Activated CD8-positive, alpha-beta memory T cell treated with anti-CD3 and anti-CD28 coated beads for 1 hour (primary cell): ENCODE measurements at places on chromosomes 11 and 22.

GRCh38 chr11:118649941-118650340 is 29.5 kb downstream of the TREH start:
- DNase-seq = no peak

- no peak for DNase-seq
Measured at GRCh38 chr11:43922744-43923405, 19.6 kb upstream of the C11orf96 start.

GRCh38 chr11:68469642-68470041 is 9.1 kb downstream of the PPP6R3 start:
- no peak for DNase-seq

GRCh38 chr11:67113231-67113721 is 5.8 kb upstream of the KDM2A start:
- DNase-seq = no peak

- DNase-seq = no peak
Measured at GRCh38 chr22:46491946-46492345, 45.5 kb downstream of the CELSR1 start.

DNA sequence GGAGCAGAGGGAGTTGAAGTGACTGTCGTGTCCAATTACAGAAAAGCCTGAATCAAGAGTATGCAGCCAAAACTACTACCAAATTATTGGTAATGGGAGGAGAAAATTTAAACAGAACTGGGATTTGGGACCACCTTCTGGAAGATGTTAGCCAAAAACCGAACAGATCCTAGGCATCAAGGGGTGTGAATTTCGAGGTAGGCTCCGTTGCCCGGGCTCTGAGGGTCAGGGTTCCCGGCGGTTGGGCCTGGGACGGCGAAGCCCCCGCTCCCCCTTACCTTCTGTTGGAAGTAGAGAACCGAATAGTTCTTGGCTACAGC is 313 bp downstream of the PRCP start:
- no peak for DNase-seq

DNA sequence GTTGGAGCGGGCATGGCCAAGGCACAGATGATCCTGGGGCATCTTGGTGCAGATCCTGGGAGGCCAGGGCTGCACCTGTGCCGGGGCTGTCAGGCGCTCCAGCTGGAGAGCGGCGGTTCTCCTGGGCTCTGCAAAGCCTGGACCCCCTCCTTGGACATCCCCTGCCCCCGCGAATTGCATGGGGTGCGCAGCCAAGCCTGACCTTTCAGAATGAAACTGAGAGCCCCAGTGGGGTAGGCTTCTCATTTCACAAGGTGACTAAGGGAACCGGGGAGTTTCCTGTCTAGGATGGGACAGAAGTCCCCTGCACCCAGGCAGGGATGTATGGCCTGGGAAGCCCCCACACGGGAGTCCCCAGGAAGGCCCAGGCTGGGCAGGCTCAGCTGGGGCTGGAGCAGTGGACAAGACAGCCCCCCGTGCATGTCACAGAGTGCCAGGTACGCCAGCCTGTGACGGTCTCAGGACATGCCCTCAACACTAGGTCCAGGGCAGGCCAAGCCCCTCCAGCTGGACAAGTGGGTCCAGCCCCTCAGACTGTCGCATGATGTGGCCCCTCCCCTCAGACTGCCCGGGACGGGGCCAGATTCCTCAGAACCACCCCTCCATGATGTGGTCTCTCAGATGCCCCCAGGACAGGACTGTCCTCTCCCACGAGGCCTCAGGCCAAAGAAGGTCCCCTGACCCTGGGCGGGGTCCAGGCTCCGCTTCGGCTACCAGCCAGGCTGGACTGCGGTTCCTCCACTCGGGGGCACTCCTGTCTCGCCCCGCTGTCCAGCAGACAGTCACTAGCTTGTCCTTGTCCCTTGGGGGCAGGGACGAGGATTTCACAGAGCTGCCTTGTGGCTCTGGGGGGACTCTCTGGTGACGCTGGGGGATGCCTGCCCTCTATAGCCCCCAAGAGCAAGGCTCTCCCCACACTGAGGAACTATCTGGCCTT is 2.3 kb downstream of the LSP1 start:
- no peak for DNase-seq

DNA sequence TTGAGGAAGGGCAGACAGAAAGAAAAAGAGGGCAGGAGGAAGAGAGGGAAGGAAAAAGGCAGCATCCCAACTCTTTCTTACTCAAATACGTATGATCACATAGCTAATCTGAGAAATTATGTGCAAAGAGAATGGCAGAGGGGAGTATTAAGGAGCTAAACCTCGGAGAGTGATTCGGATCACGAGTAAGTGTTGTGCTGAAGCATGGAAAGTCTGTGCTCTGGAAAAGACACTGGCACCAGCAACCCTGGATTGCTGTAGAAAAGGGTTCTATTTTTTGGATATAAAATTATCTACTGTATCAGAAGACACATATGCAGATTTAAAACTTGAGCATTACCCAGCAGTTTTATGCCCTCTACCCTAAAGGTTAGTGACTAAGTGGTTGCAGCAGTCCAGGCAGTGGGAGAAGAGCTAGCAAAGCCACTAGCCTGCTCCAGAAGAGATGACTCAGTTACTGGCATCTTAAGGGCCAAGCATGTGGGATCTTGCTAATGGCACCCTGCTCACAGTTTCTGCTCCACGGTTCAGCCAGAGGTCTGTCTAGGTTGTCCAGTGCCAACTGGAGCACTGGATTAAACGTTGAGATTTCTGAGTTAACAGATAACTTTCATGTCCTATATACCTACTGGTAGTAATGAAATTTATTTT is 151.7 kb downstream of the SWAP70 start:
- DNase-seq = no peak

DNA sequence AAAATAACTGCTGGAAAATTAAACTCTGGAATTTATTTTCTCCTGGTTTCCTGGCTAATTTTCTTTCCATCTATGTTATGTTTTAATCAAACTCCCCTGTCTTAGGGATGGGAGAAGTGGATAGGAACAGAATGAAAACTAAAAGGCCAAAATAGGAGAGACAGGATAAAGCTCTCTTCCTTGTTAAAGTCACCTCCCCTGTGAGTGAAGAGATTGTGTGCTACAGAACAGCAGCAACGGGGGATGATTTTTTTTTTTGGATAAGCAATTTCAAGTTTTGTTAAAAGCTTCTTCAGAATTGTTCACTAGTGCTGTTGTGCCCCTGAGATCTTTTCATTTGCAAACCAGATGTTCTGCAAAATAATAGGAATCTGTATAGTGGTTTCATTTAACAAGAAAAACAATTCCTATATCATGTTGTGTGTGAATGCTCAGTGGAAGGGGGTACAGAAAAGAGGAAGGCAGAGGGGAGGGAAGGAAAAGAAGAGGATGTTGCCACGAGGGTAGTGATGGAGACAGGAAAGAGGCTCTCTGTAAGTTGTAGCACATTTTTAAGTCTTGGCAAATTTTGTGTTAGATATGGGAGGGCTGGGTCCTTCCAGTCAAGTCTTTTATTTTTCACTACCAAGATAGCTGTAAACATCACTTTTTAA is 301.2 kb downstream of the CADM1 start:
- no peak for DNase-seq

GRCh38 chr11:48054994-48055291 is 74.6 kb downstream of the PTPRJ start:
- DNase-seq = no peak

GRCh38 chr11:29328961-29329441 is 687.8 kb downstream of the KCNA4 start:
- DNase-seq = no peak

DNA sequence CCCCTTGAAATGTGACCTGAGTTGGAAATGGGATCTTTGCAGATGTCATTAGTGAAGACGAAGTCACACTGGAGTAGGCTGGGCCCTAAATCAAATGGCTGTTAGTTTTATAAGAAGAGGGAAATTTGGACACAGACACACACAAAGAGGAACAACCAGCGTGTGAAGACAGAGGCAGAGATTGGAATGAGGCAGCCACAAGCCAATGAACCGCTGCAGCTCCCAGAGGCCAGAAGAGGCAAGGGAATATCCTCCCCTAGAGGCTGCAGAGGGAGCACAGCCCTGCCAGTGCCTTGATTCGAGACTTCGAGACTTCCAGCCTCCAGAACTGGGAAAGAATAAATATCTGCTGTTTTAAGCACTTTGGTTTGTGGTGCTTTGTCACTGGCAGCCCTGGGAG is 484.5 kb downstream of the MN1 start:
- no peak for DNase-seq

DNA sequence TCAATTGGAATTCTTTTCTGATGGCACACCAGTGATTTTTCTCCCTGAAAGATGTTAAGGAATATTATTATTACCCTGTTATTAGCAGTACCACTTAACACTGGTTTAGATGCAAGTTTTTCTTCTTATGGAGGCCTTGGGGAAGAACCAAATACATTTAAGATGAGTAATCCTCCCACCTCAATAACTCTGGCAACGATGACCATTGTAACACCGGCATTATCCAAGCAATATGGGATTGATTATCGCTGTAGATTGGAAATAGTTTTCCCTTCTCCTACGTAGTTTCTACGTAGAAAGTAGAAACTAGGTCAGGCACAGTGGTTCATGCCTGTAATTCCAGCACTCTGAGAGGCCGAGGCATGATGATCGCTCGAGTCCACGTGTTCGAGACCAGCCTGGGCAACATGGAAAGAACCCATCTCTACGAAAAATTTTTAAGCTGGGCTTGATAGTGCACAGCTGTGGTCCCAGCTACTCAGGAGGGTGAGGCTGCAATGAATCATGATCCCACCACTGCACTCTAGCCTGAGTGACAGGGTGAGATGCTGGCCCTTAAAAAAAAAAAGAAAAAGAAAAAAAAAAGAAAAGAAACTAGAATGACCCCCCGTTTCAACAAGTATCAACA is 45.5 kb downstream of the PACSIN2 start:
- DNase-seq = no peak

DNA sequence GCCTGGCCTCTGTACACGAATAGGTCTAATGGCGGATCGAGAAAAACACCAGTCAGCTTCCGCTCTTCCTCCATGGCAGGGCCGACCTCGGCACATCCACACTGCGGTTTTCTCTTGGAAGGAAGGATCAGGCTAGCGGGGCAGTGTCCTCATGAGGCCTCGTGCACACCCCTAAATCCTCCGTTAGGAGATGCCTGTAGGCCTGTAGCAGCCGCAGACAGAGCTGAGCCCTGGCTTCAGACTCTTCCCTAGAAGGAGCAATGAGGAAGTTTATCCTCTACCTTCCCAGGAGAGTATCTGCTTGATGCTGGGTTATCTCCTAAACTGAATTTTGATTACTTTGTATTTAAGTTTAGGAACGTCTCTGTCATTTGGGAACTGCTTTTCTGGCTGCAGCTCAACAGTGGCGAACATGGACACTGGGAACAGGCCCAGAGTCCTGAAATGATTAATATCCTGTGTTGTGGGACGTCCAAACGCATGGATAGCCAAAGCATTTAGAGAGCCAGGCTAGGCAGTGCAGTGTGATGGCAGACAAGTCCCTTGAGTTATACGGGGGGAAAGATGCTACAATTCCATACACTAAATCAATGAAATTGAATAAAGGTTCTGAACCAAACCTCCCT is 16.5 kb upstream of the BMAL1 start:
- DNase-seq = no peak

DNA sequence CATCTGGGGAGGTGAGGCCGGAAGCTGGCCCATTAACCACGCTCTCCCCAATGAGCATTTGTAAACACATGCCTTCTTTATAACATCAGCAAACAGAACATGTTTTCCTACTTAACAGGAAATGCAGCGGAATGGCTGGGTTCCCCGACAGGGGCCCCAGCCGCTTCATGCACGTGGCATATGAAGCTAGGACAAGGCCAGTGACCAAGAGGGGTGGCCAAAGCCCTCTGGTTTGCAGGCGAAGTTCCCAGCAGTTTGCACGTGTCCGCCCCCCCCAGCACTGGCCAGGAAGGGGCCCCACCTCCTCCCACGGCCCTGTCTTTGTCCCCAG is 38.7 kb upstream of the LINC01488 start:
- DNase-seq = no peak

GRCh38 chr22:42974223-42974622 is 40.7 kb downstream of the PACSIN2 start:
- no peak for DNase-seq

DNA sequence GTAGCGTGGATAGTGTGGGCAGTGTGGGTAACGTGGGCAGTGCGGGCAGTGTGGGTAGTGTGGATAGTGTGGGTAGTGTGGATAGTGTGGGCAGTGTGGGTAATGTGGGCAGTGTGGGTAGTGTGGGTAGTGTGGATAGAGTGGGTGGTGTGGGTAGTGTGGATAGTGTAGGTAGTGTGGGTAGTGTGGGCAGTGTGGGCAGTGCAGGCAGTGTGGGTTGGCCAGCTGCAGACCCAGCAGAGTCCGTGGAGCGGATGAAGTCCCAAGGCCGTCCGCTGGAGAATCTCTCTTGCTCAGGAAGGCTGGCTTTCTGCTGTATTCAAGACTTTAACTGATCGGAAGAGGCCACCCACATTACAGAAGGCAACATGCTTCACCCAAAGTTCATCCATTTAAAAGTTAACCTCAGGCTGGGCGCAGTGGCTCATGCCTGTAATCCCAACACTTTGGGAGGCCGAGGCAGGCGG is 26.1 kb upstream of the KRTAP5-6 start:
- DNase-seq = no peak

DNA sequence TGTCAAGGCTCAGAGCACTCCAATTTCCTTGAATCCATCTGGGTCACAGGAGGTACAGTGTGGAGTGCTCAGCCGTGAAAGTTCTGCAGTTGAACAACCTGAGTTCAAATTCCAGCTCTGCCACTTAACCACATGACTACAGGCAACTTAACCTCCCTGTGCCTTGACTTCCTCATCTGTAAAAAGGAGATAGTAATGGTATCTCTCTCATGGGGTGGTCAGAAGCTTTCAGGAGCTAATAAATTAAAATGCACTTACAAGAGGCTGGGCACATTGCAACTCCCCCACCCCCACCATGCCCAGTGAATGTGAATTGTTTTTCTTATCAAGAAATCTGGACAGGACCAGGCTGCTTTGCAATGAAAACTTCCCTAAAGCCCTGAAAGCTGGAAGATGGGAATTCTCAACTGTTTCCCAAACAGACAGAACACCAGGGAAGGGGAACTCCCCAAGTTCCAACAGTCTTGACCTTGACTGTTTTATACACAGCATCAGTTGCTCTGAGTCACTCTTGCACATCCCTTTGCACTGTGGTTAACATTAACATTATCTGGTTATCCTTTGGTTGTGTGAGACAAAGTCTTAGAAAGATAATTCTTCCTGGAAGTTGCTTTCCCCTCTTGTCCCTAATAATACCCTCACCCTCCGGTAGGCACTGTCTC is 137.0 kb downstream of the SLC1A2 start:
- no peak for DNase-seq

- DNase-seq = no peak
Measured at GRCh38 chr11:34859496-34859895, 56.7 kb downstream of the APIP start.

DNA sequence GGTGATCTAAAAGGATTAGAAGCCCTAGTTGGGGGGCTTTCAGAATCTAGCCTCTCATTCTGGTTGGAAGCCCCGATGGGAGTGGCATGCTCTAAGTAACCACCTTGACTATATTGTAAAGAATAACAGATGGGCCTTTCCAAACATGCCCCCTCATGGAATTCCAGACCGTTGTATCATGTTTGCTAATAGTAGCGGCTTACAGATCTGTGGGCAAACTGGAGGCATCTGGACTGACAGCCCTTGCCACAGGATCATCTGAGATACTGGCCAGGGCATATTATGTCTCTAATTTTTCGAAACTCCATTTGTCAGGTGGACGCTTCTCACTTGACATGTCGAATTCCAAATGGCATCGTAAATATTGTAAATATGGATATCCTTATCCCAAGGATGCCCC is 10.5 kb downstream of the APIP start:
- DNase-seq = no peak
